ENCODE measurements at places on chromosomes 13 and 19.

DNA sequence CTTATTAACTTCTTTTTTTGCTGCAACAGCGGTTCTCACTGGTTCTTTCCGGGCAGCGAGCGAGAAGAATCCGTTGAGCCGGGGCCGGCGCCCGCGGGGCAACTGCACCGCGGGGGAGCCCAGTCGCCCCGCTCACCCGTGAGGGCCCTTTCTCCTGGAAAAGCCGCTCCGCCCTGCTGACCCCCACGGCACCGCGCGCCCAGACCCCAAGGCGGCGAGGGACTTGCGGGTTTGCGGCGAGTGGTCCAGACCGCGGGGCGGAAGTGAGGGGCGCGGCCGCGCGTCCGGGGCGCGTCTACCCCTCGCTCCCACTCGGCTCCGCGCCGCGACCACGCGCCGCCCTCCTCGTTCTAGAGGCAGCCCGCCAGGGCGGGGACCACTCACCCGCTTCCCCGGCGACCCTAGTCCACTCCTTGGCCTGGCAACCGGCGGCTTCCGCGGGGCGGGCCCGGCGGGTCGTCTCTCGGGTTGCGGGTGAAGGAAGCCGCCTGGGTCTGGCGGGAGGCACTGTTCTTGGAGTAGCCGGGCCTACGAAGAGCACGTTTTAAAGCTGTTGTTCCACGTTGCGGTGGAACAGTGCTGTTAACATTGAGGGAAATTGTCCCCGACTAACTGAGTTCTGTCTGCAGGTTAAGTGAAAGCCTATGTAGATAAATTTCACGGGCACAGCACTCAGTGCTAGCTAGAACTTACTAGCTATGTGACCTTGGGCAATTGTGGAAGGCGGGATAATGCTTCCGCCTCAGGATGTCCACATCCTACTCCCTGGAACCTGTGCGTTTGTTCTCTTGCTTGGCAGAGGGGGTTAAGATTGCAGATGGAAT lies at the start of gene NEK3:
Gene NEK3, minus strand, starts transcription at position 439 of the 824 bp plus-strand sequence. CDS start 3,406 bp downstream, outside the sequence.
- peak; percentile 44 for DNase-seq

- DNase-seq, result no peak
Measured at GRCh38 chr13:34411177-34411576, 530.9 kb upstream of the NBEA start.

GRCh38 chr19:41563854-41564514 lies 12.0 kb upstream of the CEACAM21 start:
- DNase-seq, result no peak

GRCh38 chr13:53507741-53508140 lies 479.1 kb downstream of the OLFM4 start:
- no peak for DNase-seq

- peak; percentile 13 for DNase-seq
Measured at GRCh38 chr19:9793071-9793591, 24.6 kb upstream of the ZNF846 start.

GRCh38 chr13:33752597-33752996 lies 65.4 kb upstream of the RFC3 start:
- DNase-seq, result no peak

- no peak for DNase-seq
Measured at GRCh38 chr13:34750078-34750931, 191.8 kb upstream of the NBEA start.

DNA sequence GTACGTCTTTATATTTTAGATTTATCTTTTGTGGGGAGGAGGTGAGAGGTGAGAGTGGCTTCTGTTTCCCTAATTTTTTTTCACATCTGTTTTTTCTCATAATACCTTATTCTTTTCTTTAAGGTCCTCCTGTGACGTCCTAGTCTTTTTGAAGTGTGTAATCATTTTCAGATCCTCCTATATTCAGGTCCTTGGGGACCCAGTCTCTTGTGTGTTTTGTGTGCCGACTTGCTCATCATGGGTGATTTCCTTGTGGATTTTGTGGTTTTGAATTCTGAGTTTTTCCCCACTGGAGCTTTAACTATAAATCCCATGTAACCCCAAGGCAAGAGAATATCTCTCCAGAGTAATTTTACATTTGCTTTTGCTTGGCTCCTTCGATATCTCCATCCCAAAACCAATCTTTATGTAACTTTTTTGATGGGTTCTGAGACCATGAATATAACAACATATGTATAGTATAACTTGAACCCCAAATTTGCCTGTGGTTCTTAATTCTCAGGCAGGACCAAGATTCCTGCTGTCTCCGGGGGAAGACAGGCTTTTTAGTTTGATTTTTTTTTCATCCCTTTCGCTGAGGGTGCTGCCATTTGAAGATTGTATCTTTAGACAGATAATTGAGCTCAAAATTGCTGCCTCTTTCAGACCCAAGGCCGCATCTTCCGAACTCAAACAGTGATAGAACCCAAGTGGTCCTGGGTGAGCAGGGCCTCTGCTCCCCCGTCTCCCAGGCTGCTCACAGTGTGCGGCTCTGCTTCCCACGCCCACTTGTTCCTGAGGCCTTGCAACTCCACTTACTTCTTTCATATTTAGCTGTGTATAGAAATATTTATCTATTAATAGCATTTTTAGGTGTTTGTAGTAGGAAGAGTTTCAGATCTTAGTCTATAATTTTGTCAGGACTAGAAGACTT lies 59.1 kb upstream of the GPR183 start:
- DNase-seq, result no peak

GRCh38 chr13:43933378-43933777 lies 53.7 kb downstream of the LACC1 start:
- no peak for DNase-seq

- no peak for DNase-seq
Measured at GRCh38 chr19:50326101-50326664, 3.0 kb downstream of the KCNC3 start.

DNA sequence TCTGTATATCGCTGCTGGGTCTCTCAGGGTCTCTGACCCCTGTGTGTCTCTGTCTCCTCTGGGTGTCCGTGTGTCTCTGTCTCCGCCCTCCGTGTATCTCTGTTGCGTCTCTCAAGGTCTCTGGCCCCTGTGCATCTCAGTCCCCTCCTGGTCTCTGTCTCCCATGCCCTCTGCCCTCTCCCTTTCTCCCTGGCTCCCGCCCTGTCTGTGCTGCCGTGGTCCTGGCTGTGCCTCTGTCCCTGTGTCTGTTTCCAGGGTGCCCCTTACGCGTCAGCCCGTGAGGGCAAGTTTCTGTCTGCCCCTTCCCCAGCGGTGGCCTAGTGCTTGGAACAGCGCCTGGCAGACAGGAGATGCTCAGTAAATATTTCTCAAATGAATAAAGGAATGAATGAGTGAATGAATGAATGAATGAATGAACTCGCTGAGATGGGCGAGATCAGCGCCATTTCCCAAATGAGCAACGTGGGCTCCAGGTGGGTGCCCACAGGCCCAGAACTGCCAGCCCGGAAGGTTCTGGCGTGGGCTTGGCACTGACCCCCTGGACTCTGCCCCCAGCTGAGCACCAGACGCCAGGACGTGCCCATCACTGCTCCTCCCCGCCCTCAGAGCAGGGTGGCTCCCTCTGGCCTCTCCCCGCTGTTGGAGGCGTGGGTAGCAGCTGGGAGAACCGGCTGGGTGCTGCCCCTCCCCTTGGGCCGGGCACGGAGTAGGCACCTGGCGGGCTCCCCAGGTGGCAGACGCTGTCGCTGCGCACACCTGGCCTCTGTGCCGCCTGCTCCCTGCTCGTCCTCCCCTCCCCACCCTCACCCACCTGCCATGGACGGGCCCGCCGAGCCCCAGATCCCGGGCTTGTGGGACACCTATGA lies at the start of gene SULT2B1:
Gene SULT2B1, plus strand, starts transcription at position 736 of the 866 bp plus-strand sequence. Its CDS starts 81 bp downstream, at position 817.
- DNase-seq, result no peak

DNA sequence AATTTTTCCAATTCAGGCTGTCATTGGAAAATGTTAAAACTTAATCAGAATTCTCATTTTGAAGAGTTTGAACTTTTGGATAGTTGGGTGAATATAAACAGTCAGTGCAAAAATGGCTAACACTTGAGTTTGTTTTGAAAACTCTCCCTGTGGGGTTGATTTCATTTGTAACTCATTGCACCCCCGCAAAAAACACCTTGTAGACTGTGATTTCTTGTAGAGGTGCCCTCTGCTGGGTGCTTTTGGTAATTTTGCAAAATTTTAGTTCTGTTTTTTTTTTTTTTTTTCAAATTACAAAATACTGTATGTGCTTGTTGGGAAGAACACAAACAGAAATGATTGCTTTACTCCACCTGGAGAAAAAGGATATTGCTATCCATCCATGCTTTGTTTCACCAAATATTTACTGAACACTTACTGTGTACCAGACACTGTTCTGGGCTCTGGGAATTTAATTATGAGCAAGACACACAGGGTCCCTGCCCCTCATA lies 28.2 kb upstream of the GPI start:
- DNase-seq, result no peak

- no peak for DNase-seq
Measured at GRCh38 chr19:35715981-35716800, 1.6 kb upstream of the KMT2B start.

- no peak for DNase-seq
Measured at GRCh38 chr19:47749326-47749725, 4.0 kb downstream of the NOP53 start.

- no peak for DNase-seq
Measured at GRCh38 chr13:24181991-24182702, 21.6 kb downstream of the SPATA13 start.

GRCh38 chr19:45508861-45509691 lies 1.8 kb downstream of the VASP start:
- no peak for DNase-seq

DNA sequence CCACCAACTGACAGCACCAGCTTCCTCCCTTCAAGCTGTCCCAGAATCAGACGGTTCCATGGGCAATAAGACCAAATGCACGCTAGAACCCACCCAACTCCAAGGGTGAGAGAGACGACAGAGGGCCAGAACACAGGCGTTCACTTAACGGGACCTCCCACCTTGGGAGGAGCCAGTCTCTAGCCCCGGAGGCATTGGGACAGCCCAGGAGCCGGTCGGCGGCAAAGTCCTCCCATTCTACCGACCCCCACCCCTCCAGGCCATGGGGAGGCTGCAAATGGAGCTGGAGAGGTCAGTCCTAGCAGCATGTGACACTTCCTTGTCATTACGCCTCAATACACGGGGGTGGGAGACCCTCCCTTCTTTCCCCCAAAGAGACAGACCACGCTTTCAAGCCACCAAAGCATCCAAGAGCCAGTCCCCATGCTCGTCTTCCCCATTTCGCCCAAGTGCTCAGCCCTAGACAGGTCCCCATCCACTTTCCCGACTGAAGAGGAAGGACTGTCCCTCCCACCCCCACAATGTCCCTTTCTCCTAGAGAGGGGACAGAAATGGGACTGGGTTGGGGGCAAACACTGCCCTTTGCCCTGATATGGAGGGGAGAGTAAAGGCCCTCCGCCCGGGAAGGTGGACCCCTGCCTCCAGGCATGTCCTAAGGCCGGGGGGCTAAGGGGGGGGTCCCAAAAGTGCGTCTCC lies 964 bp downstream of the KHSRP start:
- peak; percentile 38 for DNase-seq

- DNase-seq, result no peak
Measured at GRCh38 chr13:26280295-26280694, 26.4 kb downstream of the CDK8 start.

GRCh38 chr13:47188802-47189201 lies 291.9 kb upstream of the HTR2A start:
- no peak for DNase-seq

- DNase-seq, result no peak
Measured at GRCh38 chr13:34246511-34246910, 428.6 kb downstream of the RFC3 start.

DNA sequence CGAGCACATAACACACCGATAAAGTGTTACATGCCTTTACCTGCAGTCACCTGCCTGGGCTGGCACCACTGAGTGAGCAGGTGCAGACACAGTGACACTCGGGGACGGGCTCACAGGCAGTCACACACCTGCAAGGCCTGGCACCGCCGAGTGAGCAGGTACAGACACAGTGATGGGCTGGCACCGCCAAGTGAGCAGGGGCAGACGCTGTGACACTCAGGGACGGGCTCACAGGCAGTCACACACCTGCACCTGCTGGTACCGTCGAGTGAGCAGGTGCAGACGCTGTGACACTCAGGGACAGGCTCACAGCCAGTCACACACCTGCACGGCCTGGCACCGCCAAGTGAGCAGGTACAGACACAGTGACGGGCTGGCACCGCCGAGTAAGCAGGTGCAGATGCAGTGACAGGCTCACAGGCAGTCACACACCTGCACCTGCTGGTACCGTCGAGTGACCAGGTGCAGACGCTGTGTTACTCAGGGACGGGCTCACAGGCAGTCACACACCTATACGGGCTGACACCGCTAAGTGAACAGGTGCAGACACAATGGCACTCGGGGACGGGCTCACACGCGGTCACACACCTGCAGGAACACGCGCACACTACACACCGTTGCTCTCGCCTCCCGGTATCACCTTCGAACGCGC lies 470 bp downstream of the ZNF835 start:
- DNase-seq, result no peak

DNA sequence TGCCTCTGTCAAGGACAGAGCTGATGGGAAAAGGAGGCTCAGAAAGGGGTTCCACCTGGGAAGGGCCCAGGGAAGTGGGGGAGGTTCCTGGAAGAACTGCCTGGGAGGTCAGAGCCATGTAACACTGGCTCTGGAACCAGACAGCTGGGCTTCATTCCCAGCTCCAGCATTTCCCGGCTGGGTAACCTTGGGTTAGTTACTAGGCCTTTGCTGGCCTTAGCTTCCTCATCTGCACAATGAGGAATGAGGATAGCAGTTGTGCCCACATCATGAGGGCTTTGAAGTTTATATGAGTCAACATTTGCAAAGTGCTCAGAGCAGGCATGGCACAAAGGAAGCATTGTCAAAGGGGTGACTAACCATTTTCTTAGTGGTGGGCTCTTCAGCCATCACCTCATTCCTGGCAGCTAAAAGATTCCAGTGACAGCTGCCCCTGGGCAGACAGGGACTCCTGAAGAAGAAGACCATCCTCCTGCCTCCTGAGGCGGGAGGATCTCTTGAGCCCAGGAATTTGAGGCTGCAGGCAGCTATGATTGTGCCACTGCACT lies 1.7 kb upstream of the DNAJB1 start:
- DNase-seq, result no peak

DNA sequence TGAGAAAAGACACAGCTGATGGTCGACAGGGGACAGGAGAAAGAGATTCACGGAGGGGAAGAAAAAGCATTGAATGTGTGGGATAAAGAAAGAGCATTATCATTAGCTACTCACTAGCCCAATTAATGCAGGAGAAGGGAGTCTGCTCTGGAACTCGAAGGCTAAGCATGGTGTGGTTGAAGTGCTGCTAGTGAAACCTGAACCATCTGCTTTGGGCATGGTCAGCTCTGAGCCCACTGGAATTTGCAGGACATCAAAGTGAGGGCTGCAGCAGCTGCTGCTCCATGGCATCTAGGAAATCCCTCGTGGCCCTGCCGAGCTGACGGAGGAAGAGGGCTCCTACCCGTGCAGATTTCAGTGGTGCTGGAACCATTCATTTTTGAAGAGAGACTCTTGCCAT lies 320.3 kb downstream of the ATP8A2 start:
- no peak for DNase-seq

GRCh38 chr13:30241532-30241931 lies 65.8 kb downstream of the KATNAL1 start:
- no peak for DNase-seq

- no peak for DNase-seq
Measured at GRCh38 chr13:38401276-38401675, 51.6 kb downstream of the UFM1 start.

GRCh38 chr13:104553186-104553585 lies 1487.0 kb upstream of the SLC10A2 start:
- no peak for DNase-seq

GRCh38 chr19:18646535-18647370 lies 9.9 kb downstream of the KLHL26 start:
- DNase-seq, result no peak

GRCh38 chr13:41751277-41751676 lies 209.6 kb downstream of the VWA8 start:
- DNase-seq, result no peak

Data from NT2/D1 (cell line).